ENCODE measurements at places on chromosomes 2 and 18.

GRCh38 chr18:79625195-79625923 lies 54.2 kb upstream of the CTDP1 start:
- no peak for DNase-seq

DNA sequence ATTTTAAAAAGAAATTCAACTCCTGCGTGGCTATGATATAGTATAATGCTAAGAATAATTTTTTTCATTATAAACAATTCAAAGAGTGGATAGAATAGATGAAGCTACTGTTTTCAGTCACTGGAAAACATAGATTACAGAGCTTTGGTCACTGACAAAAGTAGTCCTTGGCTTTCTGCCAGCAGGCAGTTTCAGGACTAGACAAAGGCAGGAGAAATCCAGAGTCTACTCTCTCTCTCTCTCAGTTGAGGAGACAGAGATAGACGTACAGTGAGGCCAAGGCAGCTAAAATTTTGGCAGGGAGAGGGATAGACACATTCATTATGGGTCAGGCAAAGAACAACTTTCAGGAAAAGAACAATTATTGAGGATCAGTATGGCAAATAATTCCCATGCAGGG lies 491.4 kb upstream of the CRIM1 start:
- no peak for DNase-seq

DNA sequence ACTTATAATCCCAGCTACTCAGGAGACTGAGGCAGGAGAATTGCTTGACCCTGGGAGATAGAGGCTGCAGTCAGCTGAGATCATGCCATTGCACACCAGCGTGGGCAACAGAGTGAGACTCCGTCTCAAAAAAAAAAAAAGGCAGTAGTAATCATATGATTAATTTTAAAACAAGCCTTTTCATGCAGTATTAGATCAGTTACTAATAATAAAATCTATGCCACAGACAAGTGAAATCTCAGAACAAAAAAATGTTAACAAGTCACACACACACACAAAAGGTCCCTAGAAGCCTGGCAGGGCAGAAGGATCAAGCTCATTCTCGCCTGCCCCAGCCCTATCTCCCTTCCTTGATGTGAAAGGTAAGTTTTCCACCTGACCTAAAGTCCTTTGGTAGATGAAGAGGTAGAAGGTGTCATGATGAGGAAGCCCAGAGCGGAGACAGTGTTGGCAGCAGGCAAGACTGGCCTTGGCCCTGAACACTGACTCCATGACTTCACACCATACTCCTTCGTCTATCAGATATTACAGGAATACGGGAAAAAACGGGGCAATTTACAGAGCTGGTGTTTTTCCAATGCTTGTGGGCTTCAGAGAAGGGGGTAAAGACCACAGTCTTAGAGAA lies 10.6 kb downstream of the KDSR start:
- no peak for DNase-seq

GRCh38 chr2:172742931-172743540 lies 7.4 kb downstream of the RAPGEF4 start:
- no peak for DNase-seq

DNA sequence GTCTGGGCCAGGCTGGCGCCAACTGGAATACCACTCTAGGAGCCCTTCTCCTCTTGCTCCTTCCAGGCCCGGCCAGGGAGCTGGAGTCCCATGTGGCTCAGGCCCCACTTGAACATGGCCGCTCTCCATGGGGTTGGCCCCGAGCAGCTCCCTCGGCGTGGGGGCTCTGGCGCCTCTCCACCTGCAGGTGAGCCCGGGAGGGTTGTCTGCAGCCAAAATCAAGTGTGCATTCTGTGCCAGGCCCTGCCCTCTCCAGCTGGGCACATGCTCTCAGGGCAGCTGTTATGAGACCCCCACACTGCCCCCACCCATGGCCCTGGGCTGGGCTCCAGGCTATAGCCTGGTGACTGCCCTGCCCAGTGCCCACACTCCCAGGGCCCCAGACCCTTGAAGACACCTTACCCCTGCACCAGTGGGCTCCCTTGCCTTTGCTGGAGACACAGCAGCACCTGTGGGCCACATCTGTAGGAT lies 45.8 kb upstream of the HS6ST1 start:
- no peak for DNase-seq

DNA sequence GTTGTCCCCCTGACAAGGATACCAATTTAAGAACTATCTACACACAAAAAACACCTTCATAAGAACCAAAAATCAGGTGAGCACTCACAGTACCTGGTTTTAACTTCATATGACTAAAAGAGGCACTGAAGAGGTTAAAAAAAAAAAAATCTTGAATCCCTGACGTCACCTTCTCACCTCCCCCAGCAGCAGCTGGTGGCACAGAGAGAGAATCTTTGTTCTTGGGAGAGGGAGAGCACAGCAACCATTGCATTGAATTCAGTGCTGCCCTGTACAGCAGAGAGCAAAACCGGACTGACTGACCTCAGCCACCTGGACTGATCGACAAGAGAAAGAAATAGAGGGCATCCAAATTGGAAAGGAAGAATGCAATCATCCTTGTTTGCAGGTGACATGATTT lies 566.0 kb downstream of the TMX3 start:
- no peak for DNase-seq

DNA sequence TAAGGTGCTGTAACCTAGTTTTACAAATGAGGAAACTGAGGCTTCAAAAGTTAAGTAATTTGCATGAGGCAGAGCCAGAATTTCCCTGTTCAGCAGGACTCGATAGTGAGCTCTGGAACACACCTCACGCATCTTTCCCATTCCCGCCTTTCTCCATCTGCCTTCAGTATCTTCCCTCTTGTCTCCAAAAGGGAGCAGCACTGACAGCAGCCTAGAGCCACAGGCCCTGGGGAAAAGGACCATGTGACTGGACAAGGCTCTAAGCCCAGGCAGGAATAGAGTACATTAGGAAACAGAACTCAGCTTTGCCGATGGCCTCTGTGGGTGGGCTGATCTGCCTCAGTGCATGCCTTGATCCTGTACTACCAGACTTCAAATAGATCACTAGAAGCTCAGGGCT lies 21.5 kb downstream of the GPR155 start:
- no peak for DNase-seq

DNA sequence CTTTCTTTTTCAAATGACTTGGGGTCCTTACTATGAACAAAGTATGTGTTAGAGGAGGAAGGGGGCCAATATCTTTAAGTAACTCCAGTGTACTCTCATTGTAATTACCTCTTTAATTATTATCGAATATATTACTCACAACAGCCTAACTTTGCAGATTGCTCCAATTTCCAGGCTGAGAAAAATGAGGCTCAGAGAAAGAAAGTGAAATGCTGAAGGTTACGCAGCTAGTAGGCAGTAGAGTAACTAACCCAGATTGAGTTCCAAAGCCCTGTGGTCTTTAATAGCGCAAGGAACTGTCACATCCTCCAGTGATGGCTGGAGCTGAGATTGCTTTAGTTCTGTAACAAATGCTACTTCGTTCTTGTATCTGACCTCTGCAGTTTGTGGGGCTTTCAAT lies 2.2 kb upstream of the GYPC start:
- no peak for DNase-seq

- DNase-seq, result no peak
These were observed 179.4 kb downstream of the MYCN start for GRCh38 chr2:16119741-16120140.

DNA sequence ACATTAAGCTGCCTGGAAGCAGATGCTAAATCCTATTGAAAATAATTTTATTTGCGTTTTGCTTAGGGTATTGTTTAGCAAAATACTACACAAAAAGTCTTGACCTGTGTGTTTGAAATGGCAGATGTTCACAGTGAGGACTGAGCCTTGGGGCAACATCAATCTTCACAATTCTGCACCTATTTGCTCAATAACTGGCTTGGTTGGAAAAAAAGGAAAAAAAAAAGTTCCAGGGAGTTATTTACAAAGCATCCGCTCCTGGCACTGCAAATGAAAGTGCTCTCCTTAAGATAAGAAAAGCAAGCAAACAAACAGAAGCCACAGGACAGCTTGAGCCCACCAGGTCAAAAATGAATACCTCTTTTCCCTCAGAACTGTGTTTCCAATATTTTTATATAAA lies 77.7 kb downstream of the MAP2 start:
- no peak for DNase-seq

DNA sequence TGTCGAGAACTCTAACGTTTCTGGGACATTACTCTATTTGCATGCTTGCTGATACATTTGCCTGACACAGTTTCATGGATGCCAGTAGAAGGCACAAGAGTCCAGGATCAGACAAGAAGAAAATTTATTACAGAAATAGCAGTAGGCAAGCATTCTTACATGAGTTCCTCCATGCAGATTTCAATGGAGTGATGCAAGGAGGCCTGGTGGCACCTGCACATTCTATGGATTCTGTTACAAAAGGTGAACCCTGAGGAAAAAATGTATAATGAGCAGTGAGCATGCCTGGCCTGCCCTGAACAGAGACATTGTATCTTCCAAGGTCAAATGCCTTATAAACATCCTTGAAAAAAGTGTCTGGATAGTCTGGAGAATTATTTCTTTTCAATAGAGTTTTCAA lies 142.9 kb downstream of the DSEL start:
- DNase-seq, result no peak

DNA sequence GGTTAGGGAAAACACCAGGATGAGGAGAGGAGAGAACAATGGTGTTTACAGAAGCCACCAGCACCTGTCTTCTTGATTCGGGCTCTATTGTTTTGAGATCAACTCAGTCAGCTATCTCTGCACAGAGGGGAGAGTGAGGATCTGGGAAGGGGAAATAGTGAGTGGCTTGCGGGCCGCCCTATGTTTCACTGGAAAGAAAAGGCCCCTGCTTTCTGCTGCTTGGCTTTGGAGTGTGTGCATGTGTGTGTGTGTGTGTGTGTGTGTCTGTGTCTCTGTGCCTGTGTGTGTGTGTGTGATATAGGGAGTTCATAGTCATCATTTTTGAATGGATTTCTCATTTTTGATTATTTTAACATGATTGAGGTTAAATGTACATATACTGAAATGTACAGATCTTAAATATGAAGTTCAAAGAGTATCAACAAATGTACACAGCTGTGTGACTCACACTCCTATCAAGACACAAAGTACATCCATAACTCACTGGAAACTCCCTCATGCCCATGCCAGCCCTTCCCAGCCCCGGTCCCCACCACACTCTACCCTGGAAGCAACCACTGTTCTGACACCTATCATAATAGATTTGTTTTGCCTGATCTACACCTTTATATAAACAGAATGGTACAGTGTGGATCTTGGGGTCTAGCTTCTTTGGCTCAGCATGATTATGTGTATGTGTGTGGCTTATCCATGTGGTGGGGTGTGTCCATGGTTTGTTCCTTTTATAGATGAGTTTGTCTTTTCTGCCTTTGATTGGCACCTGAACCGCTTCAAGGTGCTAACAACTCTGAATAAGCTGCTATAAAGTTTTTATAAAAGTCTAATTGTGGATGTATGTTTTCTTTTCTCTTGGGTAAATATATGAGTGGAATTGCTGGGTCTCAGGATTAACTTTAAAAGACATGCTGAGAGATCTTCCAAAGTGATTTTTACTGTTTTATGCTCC lies 258.3 kb downstream of the SETBP1 start:
- no peak for DNase-seq

DNA sequence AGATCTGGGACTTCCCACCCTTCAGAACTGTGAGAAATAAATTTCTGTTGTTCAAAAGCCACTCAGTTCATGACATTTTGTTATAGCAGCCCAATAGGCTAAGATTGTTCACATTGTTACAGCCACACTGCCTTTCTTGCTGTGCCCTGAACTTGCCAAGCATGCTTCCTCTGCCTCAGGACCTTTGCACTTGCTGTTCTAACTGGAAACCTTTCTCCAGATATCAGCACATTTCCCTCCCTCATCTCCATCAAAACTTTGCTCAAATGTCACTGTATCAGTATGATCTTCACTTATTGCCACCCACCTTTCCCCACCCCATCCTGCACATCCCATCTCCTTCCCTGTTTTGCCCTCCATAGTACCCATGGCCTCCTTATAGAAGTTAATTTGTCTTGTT lies 32.1 kb upstream of the MFSD6 start:
- DNase-seq, result no peak

- no peak for DNase-seq
These were observed 807.1 kb downstream of the RNF144A start for GRCh38 chr2:7724336-7724735.

GRCh38 chr2:146003337-146003736 lies 1483.4 kb upstream of the ZEB2 start:
- no peak for DNase-seq

DNA sequence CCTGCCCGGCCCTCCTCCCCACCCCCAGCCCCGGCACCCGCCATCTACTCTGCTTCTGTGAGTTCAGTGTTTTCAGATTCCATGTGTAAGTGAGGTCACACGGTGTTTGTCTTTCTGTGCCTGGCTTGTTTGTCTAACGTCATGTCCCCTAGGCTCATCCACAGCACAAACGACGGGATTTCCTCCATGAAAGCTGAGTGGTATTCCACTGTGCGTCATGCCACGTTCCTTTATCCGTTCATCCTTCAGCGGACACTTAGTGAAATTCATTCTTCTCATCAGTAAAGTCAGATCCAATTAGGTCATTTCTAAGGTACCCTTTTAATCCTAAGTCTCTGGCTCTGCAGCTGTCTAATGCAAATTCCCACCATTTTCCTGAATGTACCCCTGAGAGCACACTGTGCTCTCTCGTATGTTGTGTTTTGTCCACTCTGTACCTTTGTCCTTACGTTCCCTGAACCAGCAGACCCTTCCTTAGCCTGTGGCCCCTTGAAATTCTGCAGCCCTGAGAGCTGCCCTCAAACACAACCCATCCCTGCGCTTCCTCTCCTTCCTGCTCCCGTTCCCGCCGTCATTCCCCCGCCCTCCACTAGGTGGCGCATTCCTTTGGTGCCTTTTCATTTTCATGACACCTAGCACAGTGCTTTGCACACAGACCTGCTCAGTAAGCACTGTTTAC lies 44.1 kb downstream of the TRAPPC12 start:
- peak; percentile 55 for DNase-seq

DNA sequence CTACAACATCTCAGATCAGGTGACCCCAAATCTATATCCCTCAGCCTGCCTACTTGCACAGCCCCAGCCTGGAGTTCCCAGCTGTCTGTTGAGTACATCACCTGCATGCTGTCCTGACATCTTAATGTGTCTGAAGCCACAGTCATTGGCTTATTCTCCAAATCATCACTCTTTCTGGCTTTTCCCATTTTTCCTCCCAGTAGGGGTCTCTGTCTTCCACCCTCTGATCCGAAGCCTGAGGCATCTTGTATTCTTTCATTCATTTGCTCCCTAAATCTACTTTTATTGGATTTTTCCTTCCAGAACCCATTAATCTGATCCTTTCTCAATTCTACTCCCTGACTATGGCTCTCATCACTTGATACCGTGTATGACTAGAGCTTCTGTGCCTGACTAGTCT lies 332.9 kb upstream of the DCC start:
- no peak for DNase-seq

DNA sequence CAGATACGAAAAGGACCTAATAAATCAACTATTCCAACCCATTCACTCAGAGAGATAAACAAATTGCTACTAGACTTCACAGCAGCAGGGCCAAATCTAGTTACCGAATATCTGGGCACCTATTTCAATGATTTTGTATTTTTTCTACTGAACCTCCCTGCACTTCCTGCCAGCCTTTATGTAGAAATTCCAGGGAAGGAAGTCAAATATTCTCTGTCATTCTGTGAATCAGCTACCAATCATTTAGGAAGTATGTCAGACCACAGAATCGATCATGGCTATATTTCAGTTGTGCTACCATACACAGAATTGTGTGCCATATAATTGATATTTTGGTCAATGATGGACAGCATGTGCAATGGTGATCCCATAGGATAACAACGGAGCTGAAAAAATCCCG lies 109.6 kb upstream of the SPOPL start:
- no peak for DNase-seq
